ENCODE measurements at places on chromosomes 16 and 17. TPM values are rescaled to one million over a fixed set of nuclear protein-coding genes. Genes with fewer than 3 reads are reported as not detected.

DNA sequence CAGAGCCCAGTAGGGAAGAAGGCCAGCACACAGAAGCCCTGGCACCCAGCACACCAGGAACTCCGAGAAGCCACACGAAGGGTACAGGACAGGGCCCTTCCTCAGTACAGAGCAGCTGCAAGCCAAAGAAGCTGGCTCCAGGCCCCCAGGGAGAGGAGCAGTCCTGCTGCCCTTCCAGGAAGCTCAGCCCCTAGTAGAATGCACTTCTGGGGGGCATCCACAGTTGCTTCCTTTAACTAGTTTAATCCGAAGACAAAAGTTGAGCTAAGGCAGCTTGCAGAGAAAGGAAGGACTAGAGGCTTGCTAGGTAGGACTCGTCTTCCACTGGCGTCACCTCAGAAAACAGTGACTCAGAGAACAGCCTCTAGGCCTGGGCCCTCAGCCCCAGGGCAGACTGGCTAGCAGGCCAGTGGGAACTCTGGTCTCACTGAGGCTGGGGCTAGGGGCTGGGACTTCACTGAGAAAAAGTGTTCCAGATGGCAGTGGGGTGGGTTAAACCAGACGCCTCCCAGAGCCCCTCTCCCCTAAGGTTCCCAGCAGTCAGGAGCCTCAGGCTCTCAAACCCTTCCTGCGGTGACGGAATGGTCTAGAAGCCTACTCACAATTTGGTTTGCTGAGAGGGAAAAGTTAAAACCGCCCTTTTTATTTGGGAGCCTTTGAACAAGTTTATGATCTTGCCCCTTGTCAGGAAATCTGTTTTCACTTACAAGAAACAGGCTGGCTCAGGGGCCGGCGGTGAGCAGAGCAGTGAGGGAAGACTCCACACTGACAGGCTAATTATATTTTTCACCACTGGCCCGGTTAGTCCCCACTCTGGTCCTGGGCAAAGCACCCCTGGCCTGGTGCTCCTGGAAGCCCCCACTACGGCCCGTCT is 41.4 kb downstream of the ACTG1 start:
- no peak for DNase-seq

Gene CA4
- total RNA-seq = not detected

Gene FNDC8
- not detected for total RNA-seq

DNA sequence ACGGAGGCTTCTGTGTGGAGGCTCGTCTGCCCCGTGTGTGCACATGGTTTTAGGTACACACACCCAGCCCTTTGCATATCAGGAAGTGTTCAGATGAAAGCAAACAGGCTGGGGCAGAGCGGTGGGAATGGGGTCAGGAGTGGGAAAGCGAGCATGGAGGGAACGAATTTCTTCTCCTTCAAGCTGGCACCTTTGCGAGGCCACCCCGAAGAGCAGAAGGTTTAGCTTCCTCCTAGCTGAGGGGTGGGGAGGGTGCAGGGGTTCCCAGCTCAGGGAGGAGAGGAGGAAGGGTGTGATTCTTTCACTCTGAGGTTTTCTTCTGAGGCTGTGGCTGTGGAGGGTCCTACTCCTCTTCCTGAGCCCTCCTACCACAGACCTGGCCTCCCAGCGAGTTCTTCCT is 83.6 kb downstream of the ABR start:
- DNase-seq = no peak
